Breast epithelium (tissue), 4 donors: ENCODE measurements at places on chromosomes 1 and 21. TPM values are rescaled to one million over a fixed set of nuclear protein-coding genes. Genes with fewer than 3 reads are reported as not detected.

TTC34 gene
- total RNA-seq = 0.16 TPM

C1orf94 gene
- not detected for total RNA-seq

MPL gene
- not detected for total RNA-seq

PLEKHN1 gene
- total RNA-seq = 0.16 TPM

CDA gene
- 1.0 TPM for total RNA-seq

PLPPR4 gene
- total RNA-seq = 0.80 TPM

DNA sequence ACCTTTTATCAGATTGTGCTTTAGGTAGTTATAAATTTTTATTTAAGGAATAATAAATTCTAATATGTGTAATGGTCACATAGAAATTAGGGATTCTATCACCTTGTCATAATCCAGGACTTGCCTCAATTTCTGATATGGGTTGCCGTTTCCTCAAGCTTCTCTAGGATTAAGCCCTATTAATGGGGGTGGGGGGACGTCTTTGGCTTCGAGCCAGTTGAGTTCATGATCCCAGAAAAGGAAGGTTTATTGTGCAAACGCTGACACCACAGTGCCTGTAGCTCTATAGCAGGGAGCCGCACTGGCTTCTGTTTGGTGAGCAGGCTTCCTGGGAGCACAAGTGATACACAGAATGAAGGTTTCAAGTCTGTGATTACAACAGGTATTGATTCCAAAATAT, 22.0 kb upstream of the VAMP3 start:
- no peak for DNase-seq
- H3K27me3 ChIP-seq = no peaks in the 10 kb centered on the region
- no peak overlapping the region for H3K4me3 ChIP-seq
- H3K27ac ChIP-seq = no peak overlapping the region
- H3K4me1 ChIP-seq = no peaks in the 10 kb centered on the region

GRCh38 chr1:162089748-162090147, 20.3 kb downstream of the NOS1AP start:
- no peaks in the 10 kb centered on the region for H3K4me1 ChIP-seq
- no peak overlapping the region for H3K4me3 ChIP-seq
- H3K27ac ChIP-seq = no peak overlapping the region
- no peaks in the 10 kb centered on the region for H3K36me3 ChIP-seq

DNA sequence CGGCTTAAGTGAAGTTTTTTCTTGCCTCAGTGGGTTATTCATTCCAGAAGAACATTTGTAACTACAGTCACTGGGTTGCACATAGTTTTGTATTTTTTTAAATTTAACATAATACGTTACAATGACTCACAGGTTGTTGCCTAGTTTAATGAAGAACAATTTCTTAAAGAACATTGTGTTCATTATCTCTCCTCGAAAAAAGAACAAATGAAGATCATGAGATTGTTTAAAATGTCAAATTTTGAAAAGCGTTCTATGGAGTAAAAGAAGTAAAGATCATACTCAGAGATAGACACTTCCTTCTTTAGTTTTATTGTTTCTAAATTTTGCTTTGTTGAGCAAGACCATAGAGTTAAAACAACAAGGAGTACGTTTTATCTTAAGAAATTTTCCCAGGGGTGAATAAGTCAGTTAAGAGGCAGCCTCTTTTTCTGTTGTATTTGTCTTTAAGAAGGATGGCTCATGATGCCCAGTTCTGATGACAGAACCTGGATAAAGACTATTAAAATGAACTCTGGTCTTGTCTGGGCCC, 10.5 kb upstream of the SLAMF1 start:
- no peaks in the 10 kb centered on the region for H3K4me1 ChIP-seq
- H3K36me3 ChIP-seq = no peaks in the 10 kb centered on the region
- DNase-seq = no peak
- H3K27ac ChIP-seq = no peak overlapping the region
- no peaks in the 10 kb centered on the region for H3K27me3 ChIP-seq

- H3K36me3 ChIP-seq = no peaks in the 10 kb centered on the region
- no peaks in the 10 kb centered on the region for H3K27me3 ChIP-seq
- no peak overlapping the region for H3K4me3 ChIP-seq
These were observed 80.8 kb downstream of the LRRC7 start for GRCh38 chr1:69648486-69648885.

DNA sequence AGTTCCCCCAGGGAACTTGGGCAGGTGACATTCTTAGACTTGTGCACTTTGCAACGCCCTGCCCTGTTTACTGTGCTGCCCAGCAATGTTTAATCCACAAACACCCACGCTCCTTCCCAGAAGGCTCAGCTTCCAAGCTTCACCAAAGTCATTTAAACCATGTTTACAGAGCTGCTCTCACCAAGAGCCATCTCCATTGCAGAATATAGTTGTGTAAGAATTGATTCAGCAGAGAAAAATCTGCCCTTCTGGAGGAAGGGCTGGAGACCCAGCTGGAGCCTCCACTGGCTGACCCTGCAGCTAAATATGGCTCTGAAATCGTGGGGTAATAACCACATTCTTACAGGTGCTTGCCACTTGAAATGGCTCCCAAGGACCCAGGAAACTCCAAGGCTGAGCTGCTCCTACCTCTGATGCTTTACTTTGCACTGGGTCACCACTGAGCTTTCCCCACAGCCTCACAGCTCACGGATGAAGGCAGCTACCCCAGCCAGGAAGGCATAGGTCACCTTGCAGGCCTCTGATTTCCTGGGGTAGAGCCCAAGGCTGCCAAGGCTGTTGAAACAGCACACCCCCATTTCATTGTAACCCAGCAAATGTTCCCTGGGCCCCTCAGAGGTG, 8.7 kb downstream of the CAPN2 start:
- peaks cover 27% of the 10 kb centered on the region for H3K4me1 ChIP-seq
- peak overlapping the region; percentile 87 for H3K27ac ChIP-seq
- no peak overlapping the region for H3K4me3 ChIP-seq
- DNase-seq = peak; percentile 70

GRCh38 chr1:112268408-112268807, 127.6 kb upstream of the CTTNBP2NL start:
- H3K4me3 ChIP-seq = no peak overlapping the region
- H3K36me3 ChIP-seq = no peaks in the 10 kb centered on the region
- no peak overlapping the region for H3K27ac ChIP-seq
- H3K4me1 ChIP-seq = no peaks in the 10 kb centered on the region
- no peak for DNase-seq
- H3K27me3 ChIP-seq = no peaks in the 10 kb centered on the region

GRCh38 chr1:152111515-152111968, 3.7 kb downstream of the TCHH start:
- H3K36me3 ChIP-seq = no peaks in the 10 kb centered on the region
- no peak for DNase-seq
- H3K27ac ChIP-seq = no peak overlapping the region
- H3K27me3 ChIP-seq = peaks cover 96% of the 10 kb centered on the region

DNA sequence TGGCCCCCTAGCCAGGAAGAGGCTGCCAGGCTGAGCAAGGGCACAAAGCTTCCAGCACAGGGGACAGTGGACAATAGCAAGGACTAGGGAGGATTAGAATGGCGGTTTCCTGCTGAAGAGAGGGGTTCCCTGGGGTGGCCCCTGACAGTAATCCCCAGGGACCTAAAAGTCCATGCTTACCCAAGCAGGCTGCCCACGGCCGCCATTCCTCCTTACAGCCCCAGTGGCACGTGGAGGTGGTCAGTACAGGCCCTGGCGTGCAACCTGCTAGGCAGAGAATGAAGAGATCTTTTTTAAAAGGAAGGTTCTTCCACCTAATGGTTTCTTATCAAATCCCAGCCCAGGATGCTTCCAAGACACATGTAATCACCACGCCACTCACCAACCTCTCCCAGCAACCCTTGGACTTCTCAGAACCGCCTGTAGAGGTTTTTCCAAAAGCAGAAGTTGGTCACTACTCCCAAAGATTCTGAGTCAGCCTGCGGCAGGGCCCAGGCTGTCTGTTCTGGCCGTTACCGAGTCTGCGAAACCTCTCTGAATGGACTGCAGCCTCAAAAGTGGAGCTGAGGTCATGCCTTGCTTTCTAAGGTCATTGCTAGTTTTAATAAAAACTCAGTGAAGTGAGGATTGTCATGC, 926 bp downstream of the MRPL55 start:
- H3K4me1 ChIP-seq = peaks cover 9% of the 10 kb centered on the region
- H3K27ac ChIP-seq = peak overlapping the region; percentile 94

GRCh38 chr1:61184040-61184713, 101.8 kb downstream of the NFIA start:
- no peaks in the 10 kb centered on the region for H3K27me3 ChIP-seq
- H3K4me3 ChIP-seq = peak overlapping the region; percentile 24
- H3K27ac ChIP-seq = peak overlapping the region; percentile 84
- peaks cover 15% of the 10 kb centered on the region for H3K4me1 ChIP-seq
- DNase-seq = peak; percentile 97

DNA sequence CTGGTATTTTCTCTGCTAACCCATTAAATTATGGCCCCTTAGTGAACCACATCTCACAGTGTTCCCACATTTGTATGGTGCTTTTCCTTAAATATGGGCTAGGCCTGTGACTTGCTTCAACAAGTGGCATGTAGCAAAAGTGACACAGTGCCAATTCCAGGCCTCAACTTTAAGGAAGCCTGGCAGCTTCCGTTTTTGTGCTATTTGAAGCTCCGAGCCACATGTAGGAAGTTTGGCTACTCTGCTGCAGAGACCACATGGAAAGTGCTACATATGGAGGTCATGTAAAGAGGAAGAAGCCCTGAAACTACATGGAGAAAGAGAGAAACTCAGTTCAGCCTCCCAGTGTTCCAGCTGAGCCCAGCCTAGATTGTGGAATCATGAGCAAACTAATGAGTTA, 28.5 kb upstream of the DR1 start:
- no peak overlapping the region for H3K4me3 ChIP-seq
- no peaks in the 10 kb centered on the region for H3K4me1 ChIP-seq
- no peaks in the 10 kb centered on the region for H3K36me3 ChIP-seq

DNA sequence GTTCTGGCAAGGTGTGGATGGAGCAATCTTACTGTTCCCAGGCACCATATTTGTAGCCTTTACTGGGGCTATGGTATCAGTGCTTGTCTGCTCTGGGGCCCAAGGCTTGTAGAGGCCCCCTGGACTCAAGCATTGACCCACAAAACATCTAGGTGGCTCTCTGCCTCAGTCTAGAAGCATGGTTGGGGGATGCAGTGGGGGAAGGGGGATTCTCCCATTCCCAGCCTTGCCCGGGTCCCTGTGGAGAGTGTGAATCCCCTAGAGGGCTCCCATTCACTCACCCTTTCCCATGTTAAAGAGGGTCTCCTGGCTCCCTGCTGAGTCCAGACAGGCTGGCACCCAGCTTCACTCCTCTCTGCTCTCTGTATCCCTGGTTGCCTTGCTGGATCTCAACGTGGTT, 28.2 kb upstream of the DIRAS3 start:
- no peak overlapping the region for H3K27ac ChIP-seq
- no peaks in the 10 kb centered on the region for H3K27me3 ChIP-seq
- no peaks in the 10 kb centered on the region for H3K36me3 ChIP-seq
- no peaks in the 10 kb centered on the region for H3K4me1 ChIP-seq
- no peak for DNase-seq

DNA sequence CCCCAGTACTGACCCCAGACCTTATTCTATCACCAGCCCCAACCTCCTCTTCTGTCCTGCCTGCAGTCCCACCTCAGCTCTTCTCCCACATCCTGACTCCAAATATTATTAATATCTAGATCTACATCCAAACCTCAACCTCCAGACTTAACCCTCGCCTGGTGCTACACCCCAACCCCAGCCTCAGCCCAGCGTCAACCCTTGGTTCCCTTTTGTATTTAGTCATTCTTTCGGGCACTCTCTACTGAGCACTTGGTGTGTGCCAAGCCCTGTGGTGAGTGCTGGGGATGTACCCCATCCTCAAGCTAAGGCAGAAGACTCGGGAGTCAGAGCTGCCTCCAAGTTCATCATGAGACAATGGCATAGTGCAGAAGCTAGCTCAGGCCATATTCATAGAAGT, 1.1 kb downstream of the SHISAL2A start:
- no peak overlapping the region for H3K4me3 ChIP-seq
- H3K27ac ChIP-seq = no peak overlapping the region
- peaks cover 3% of the 10 kb centered on the region for H3K4me1 ChIP-seq
- H3K27me3 ChIP-seq = no peaks in the 10 kb centered on the region
- H3K36me3 ChIP-seq = no peaks in the 10 kb centered on the region

DNA sequence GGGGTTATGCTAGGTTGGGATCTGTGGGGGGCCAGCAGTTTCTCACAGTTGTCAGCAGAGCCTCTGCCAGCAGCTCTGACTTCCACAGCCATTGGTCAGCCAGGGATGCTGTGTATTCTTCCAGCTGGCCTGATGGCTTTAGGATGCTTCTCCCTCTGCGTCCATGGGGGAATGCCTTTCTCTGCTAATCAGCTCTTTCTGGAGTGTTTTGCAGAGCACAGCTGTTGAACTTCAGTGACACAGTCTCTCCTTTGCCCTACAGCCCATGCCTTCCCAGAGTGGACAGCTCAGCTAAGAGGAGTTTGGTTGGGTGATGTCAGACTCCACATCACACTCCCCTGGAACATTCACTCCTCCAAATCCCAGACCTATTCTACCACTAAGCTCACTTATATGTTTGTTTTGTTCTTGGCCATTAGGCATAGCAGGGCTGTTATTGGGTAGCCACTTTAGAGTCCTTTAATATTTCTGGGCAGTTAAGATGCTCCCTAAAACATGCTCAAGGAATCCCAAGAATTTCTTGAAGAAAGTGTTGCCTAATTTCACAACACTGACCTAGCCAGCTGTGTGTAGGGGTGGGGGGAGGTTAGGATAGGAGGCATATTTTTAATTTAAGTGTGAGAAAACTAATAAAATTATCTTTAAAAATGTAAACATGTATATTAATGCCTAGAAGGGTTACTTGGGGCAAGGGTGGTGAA, 75.3 kb upstream of the KIAA0040 start:
- H3K4me1 ChIP-seq = no peaks in the 10 kb centered on the region
- no peaks in the 10 kb centered on the region for H3K36me3 ChIP-seq
- peak overlapping the region; percentile 54 for H3K27ac ChIP-seq
- no peak overlapping the region for H3K4me3 ChIP-seq
- DNase-seq = no peak

GRCh38 chr1:226979517-226980121, 39.5 kb downstream of the COQ8A start:
- no peak overlapping the region for H3K4me3 ChIP-seq
- DNase-seq = no peak
- H3K27me3 ChIP-seq = no peaks in the 10 kb centered on the region
- H3K4me1 ChIP-seq = peaks cover 2% of the 10 kb centered on the region
- H3K27ac ChIP-seq = no peak overlapping the region

GRCh38 chr1:203095061-203095690, 9.4 kb upstream of the MYOG start:
- H3K27ac ChIP-seq = no peak overlapping the region
- no peaks in the 10 kb centered on the region for H3K36me3 ChIP-seq
- H3K27me3 ChIP-seq = no peaks in the 10 kb centered on the region
- no peak overlapping the region for H3K4me3 ChIP-seq
- no peak for DNase-seq

DNA sequence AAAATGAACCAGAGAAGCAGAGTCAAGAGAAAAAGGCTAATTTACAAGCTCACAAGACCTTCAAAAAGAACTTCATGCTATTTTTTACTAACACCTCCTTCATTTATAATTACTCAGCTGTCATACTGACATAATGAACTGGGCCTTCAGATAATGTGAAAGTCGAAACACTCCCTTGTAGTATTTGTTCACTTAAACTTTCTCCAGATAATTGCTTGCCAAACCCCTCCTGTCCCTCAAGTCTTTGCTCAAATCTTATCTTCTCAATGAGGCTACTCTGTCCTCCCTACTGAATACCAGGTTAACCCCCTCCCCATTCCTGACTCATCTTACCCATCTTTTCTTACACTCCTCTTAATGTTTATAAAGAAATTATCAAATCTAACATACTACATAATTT, 11.1 kb upstream of the MAP3K21 start:
- no peaks in the 10 kb centered on the region for H3K27me3 ChIP-seq
- no peak overlapping the region for H3K27ac ChIP-seq
- no peaks in the 10 kb centered on the region for H3K36me3 ChIP-seq
- no peak for DNase-seq
- no peak overlapping the region for H3K4me3 ChIP-seq
- no peaks in the 10 kb centered on the region for H3K4me1 ChIP-seq

GRCh38 chr1:229991104-229991513, 75.9 kb upstream of the GALNT2 start:
- no peaks in the 10 kb centered on the region for H3K36me3 ChIP-seq
- no peaks in the 10 kb centered on the region for H3K27me3 ChIP-seq
- H3K27ac ChIP-seq = no peak overlapping the region
- no peaks in the 10 kb centered on the region for H3K4me1 ChIP-seq
- no peak for DNase-seq
